Stimulated activated CD8-positive, alpha-beta memory T cell treated with anti-CD3 and anti-CD28 coated beads, Interleukin-7, amount 100 ng/mL, for 1 hour (primary cell): ENCODE measurements at places on chromosomes 7 and 10.

- DNase-seq = no peak
Observed at GRCh38 chr10:84654671-84655070, 326.3 kb downstream of the CCSER2 start.

DNA sequence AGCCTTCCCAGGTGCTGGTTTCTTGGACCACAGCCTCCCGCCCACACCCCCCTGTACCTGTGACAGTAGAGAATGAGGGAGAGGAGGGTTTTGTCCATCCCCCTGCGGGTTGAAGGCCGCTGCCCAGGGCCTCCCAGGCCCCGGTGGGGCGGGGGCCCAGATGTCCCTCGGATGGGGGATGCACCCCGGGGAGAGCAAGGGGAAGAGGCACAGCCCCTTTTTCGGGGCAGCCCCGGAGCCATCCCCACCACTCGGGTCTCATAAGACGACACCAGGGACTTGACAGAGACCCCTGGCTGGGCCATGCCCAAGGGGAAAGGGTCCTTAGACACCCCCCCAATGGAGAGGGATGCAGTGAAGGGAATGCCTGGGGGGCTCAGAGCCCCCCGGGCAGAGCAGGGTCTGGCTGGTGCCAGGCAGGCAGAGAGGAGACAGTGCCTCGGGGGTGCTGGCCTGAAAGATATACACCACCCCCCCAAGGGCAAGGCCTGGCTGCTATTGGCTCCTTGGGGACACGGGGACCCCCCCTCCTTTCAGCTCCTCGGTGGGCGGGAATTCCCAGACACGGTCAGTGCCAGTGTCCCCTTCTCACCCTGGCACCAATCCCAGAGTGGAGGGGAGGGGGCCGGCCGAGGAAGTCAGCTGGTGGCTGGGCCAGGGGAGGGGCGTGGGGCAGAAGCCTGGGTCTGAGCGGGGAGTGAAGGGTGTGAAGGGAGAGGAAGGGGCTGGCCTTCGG, 3.7 kb upstream of the SPACDR start:
- DNase-seq = no peak

GRCh38 chr7:93047514-93048099, 70.2 kb downstream of the SAMD9 start:
- DNase-seq = no peak

DNA sequence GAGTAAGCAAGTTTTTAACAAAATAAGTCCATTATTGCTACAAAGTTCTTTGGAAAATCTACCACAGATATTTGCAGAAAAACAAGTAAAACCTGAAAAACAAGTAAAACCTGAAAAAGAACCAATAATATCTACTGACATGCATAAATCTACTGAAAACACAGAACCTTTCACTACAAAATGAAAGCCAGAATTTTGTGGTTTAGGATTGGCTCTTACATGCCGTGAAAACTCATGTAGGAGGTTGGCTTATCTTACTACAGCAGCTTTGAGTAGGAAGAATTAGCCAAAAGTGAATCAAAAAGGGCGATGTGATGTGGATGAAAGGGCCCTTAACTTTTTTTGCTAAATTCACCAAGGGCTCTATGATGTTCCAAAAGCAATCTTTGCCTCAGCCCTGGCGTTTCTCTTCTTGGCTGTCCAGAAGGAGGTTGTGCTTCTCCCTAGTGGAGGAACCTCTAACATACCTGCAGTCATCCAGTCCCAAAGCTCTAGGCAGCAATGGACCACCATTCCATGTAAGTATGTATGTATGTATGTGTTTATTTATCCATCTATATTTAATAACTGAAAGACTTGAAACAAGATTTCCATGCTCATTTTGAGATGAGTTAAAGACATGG, 93.5 kb upstream of the ZNF804B start:
- no peak for DNase-seq

DNA sequence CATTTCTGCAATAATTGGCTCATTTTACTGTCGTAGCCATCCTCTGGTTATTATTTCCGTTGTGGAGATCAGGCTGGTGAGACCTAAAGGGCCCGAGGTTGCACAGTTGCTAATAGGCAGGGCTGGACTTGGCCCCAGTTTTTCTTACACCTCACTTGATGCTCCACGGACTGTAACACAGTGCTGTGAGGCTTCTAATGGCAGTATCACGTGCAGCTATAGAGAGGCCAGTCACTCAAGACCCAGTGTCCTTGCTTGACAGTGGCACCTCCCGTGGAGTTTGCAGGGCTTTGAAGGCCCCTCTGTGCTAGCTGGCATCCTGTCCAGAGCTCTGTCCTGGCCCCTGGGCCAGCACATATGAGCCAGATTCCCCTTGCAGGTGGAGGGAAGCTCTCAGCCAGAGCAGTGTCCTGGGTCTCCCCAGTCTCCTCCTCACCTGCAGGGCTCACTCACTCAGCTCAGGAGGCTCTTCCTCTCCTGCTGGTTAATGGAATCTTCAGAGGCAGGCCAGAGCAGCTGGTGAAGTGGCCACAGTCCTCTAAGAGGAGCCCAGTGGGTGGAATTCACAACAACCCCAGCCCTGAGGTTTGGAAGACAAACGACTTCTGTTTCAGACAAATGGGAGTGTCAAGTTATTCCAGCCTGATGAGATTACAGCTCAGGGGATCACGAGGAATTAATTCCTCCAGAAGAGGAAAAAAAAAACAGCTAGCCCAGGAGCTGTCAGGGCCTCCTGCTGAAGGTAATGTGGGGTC, 114.2 kb upstream of the FAM180A start:
- DNase-seq = no peak

GRCh38 chr10:62491597-62491996, 117.4 kb downstream of the ZNF365 start:
- no peak for DNase-seq

DNA sequence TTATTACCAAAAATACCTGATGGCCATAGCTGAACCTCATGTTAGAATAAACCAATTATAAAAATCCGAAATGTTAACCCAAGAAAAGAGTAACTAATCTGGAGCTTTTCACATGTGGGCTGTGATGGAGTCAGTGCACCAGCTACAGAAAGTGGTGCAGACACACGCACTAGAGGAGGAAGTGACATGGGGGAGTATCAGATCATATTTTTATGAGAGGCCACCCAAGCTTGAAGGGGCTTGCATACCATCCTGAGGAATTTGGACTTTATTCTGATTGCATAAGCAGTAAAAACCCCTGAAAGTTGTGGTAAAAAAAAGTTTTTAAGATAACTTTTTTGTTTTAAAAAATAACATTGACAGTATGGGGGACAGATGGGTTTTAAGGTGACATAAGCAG, 1148.5 kb upstream of the CELF2 start:
- DNase-seq = no peak

GRCh38 chr10:13709931-13710650, 123.3 kb downstream of the PRPF18 start:
- DNase-seq = no peak

- no peak for DNase-seq
Observed at GRCh38 chr7:22826593-22826992, 3.9 kb upstream of the TOMM7 start.

DNA sequence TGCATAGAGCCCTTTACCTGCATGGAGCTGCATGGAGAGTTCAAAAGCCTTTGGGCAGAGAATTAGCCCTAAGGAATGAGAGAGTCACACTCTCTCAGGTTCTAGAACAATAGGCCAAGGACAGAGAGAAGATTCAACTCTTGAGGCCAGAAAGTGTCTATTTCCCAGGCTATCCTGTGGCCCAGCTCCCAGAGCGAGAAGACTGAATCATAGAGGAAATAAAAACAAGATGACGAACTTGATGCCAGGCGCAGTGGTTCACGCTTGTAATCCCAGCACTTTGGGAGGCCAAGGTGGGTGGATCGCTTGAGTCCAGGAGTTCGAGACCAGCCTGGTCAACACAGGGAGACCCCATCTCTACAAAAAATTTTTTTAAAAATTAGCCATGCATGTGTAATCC, 18.3 kb upstream of the PODXL start:
- DNase-seq = no peak

GRCh38 chr10:60809157-60809556, 30.9 kb downstream of the CDK1 start:
- DNase-seq = no peak

DNA sequence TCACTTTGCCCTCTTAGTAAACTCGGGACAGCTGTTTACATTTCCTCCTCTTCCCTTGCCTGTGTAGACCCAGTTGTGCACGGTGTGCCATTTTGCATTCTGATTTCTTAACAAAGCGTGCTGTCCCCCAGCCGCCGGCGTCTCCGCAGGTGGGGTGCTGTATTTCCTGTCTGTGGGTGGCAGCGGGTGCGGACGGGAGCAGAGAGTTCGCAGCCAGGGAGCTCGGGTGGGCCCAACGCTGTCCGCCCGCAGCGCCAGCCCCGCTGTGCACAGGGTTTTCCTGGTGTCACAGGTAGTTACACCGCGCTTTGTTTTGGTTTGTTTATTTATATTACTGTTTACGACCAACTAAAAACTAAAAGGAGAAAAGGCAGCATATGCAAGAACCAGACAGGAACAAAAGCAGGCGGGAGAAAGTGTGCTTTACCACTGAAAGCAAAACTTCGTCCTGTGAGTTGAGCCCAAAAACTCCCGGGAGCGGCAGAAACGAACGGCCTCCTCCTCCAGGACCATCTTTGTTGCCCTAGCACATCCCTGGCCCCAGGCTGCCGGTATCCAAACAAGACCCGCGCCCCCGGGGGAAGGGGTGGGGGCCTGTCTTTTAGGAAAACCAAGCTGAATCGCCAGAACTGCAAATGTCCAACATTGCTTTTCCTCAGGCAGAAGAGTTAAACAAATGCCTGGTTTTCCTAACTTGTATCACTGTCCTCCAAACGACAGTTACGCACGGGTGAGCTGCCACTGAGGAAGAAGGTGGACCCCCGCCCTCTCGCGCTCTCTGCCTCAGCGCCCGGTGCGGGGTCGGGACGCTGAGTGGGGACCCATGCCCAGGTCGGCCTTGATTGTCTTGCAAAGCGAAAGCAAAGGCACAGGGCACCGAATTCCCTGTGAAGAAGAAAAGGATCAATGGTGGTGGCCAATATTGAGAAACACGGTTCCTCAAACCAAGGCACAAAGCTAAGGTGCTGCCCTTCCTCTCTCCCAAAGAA, 45.9 kb upstream of the DRGX start:
- DNase-seq = no peak

- no peak for DNase-seq
Observed at GRCh38 chr10:18658271-18659124, 733 bp upstream of the ARL5B start.

DNA sequence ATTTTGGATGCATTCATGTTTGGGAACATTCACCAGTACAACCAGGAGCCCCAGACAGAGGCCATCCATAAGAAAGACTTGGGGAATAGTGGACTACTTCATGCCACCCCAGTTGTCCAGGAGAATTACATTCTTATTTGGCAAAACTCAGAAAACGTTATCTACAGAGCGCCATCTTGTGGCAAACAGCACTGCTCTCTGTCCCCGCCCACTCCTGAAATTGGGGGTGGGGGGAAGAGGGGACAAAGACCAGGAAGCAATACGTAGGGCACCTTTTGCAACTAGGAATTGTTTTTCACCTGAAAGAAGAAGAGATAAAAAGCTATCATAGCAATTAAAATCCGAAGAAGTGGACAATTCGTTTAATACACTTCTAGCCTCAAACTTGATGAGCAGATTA, 134.6 kb upstream of the MGMT start:
- no peak for DNase-seq
